ENCODE measurements at places on chromosomes 2 and 18.

GRCh38 chr2:14355102-14355501, 277.4 kb upstream of the LRATD1 start:
- DNase-seq, result no peak

GRCh38 chr18:23539911-23540525, 36.7 kb downstream of the RMC1 start:
- no peak for DNase-seq

DNA sequence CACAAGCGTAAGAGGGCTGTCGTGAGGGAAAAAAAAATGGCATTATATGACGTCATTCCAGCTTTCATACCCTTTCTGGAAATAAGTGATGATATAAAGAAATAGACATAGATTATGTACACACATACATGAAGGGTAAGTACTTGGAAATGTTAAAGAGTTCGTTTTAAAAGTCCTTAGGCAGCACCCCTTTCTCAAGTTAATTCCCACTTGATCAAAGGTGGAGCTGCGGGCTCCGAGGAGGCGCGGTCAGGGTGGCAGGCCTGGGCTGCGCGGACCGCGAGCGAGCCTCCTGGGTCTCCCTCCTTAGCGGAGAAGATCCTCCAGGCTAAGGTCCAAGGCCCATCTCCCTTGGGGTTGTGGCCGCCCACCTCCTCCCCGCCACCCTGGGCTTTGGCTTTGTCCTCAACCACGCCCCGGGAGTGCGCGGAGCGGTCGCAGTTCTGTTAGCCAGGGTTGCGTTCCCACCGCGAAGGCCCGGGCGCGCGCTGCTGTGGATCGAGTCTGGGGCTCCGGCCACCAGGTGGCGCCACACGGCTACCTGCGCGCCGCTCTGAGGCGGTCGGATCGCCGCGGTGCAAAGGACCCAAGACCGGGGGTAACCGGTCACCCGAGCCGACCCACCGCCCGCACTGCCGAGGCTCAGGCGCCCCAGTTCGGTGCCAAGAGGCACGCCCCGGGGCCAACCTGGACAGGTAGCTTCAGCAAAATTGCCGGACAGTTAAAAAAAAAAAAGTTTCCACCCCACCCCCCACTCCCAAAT, 66.8 kb downstream of the HNRNPLL start:
- DNase-seq, result peak; percentile 46

GRCh38 chr2:179536185-179536584, 271.6 kb upstream of the SESTD1 start:
- DNase-seq, result no peak

DNA sequence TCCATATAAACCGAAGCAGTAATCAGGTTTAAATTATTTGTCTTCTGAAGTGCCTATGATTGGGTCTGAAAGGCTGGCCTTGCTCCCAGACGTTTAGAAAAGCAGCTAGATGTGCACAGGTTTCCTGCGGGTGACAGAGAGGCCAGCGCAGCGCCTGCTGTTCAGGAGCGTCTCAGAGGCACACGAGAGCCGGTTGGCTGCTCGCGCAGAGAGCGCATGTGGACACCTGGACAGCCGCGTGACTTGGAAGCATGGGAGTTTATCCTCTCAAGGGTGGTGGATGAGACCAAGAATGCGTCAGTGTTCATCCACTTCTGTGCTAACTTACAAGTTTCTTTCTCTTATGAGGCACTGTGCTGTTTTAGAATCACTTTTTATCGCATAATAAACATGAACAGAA, 303.7 kb downstream of the PTGR3 start:
- no peak for DNase-seq

DNA sequence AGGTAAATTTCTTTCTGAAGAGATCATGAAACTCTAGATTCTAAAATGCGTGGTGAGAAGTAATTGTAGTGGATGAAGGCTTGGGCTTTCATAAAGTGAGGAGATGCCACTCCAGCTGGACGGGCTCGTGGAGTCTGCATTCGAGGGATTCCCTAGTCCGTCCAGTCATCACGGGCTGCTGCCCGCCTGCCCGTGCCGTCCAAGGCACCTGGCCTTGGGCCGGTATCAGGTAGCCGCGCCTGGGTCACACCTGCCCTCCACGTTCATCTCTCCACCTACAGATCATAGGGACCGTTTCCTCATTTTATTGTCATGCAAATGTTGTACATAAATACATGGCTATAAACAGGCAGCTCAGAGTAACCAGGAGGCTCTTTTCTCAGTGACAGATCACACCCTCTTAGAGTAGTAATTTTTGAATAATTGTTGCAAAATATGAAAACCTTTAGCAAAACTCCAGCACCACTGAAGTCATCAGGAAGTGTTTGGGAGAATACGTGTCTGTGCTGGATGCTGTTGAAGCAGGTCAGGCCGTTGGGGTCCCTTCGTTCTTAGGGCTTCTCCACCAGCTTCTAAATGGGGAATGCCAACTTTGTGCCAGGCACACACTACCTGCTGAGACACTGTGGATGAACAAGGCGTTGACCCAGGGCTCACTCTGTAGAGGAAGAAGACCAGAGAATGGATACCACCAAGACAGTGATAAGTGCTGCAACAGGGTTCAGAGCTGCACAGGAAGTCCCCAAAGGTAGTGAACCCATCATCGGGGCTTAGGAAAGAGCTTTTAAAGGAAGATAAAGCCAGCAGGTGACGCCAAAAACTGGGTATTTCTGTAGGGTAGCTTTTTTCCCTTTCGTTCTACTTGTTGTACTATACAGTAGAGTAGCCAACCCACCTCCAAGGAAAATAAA, 112.5 kb downstream of the FAM210A start:
- DNase-seq, result no peak

GRCh38 chr2:88874063-88874657, 182.7 kb downstream of the RPIA start:
- peak; percentile 13 for DNase-seq

- DNase-seq, result peak; percentile 56
Measured at GRCh38 chr18:60978338-60978737, 354.9 kb upstream of the CDH20 start.

DNA sequence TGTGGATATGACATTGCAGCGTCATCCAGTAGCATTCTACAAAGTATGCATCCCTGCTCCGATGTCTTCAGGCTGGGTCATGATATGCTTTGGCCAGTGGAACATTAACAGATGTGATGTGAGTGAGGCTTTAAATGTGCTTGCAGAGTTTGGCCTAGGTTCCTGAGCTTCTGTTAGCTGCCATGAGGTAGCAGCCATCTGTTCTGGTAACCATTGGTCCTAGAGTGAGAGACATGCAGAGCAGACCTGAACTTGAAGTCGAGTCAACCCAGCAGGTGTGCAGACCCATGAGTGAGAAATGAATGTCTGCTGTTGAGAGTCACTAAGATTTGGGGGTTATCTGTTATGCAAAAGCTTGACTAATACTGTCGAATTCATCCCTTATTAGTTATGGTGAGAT, 73.8 kb upstream of the NABP1 start:
- DNase-seq, result no peak

DNA sequence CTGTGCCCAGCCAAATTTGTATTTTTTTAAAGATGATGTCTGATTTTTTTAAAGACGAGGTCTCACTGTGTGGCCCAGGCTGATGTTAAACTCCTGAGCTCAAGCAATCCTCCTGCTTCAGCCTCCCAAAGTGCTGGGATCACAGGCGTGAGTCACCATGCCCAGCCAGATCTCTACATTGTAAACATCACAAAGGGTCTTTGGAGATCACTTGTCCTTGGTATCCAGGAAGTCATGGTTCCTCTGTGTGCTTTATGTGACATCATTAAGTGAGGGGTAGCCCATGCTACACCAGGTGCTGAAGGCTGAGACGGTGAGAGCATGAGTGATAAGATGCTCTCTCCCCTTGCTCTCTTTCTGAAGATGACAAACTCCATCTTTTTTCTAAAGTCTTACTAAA, 7.0 kb upstream of the NUP35 start:
- no peak for DNase-seq

DNA sequence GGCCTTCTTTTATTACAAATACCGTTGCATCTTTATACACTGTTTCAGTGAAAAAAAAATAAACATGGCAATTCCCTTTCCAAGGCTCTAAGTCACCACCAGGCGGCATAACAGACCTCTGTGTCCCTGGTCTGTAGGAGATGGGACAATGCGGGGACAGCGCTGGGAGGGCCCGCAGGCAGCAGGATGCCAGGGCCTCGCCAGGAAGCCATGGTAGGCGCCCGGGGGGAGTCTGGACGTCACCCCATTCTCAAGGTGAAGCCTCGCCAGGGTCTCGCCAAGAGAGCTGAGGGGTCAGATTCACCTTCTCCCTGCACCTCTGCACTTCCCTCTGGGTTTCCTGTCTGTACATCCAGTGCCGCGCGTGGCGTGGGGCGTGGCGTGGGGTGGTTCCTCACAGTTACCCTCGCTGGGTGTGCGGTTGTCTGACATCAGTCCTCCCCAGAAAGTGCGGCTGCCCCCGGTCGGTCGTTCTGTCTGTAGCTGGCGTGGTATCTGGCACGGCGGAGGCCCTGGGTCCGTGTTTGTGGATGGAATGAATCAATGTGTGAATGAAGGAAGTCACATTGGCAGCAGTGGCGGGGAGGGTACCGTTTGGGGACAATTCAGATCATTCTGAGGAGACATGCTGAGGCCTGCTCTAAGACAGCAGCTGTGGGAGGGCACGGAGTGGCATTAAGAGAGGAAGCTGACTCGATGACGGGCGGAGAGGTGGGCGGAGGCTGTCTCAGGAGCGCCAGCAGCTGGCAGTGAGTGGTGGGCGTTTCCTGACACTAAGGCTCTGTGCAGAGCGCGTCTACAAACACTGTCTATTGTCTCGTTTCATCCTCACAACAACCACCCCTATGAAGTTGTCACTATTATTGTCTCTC, 46.0 kb downstream of the LRRFIP1 start:
- no peak for DNase-seq

DNA sequence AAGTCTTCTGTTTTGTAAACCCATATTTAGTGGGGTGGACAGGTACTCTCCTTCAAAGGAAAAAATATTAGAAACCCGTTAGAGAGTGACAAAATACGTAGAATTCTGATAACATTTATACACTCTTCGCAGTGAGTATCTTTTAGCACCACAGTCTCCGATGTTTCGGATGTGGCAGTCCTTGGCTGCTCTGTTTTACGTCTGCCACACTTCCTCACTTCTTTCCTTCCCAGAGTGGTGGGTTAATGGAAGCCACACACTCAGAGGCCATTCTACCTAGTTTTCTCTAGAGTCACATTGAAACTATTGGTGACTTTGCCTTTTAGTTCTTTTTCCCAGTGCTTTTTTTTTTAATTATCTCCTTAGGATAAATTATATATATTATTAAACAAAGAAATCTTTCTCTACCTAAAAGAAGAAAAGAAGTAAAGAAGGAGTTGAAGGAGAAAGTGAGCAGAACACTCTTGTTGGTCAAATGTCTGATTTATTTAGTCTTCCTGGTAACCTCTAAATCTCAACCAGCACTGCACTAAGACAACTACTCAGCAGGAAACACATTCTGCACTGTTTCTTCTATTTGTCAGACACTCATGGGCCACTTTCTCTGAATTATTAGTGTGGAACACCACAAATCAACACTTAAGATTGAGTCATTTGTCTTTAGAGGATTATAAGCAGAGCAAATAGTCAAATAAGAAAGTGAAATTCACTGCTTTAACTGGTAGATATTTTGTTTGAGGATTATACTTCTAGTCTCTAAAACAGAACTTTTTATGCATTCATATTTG, 451.3 kb upstream of the TMEFF2 start:
- DNase-seq, result no peak

- DNase-seq, result no peak
Measured at GRCh38 chr2:65345631-65346030, 86.8 kb downstream of the SPRED2 start.

DNA sequence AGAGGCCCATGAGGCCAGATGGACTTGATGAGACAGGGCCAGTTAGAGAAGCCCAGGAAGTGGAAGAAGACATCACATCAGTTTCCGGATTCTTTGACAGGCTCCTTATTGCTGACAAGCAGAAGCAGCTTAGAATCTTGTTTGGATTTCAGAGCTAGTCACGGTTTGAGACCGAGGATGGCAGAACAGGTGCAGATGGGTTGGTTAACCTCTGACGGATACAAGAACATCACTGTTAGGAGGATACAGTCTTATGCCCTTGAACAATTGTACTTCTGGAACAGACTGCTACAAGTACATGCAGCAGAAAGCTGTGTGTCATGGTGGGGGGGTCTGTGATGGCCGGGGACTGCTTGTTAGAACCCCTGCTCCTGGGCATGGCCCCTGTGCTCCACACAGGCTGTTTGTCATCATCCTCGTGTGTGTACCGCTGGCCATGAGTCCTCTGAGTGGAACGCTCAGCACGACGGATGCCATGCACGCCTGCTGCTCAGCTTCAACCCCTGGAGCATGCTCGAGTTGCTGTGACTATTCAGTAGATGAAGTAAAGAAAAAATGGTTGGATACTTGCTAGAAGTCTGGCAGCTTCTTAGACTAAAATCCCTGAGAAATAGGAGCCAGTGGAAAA, 217.7 kb downstream of the SH3RF3 start:
- no peak for DNase-seq

DNA sequence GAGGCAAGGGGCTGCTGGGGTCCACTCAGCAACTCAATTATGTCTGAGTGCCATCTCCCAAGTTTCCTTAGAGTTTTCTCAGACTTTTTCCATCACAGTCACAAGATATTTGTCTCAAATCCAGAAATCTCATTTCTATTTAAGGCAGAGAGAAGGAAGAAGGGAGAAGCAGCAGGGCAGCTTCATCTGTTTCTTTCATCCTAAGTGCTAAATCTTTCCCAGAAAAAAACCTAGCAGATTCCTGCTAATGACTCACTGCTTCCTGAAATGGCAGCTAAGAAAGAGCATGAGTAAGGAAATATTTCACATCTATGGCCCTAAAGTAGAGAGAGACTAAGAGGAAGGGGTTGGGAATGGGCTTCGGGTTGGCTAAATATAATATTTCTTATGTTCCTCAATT, 88.0 kb downstream of the KYNU start:
- no peak for DNase-seq

- no peak for DNase-seq
Measured at GRCh38 chr18:36419188-36419899, 121.8 kb downstream of the FHOD3 start.

- DNase-seq, result no peak
Measured at GRCh38 chr2:183259921-183260320, 135.7 kb downstream of the NUP35 start.

DNA sequence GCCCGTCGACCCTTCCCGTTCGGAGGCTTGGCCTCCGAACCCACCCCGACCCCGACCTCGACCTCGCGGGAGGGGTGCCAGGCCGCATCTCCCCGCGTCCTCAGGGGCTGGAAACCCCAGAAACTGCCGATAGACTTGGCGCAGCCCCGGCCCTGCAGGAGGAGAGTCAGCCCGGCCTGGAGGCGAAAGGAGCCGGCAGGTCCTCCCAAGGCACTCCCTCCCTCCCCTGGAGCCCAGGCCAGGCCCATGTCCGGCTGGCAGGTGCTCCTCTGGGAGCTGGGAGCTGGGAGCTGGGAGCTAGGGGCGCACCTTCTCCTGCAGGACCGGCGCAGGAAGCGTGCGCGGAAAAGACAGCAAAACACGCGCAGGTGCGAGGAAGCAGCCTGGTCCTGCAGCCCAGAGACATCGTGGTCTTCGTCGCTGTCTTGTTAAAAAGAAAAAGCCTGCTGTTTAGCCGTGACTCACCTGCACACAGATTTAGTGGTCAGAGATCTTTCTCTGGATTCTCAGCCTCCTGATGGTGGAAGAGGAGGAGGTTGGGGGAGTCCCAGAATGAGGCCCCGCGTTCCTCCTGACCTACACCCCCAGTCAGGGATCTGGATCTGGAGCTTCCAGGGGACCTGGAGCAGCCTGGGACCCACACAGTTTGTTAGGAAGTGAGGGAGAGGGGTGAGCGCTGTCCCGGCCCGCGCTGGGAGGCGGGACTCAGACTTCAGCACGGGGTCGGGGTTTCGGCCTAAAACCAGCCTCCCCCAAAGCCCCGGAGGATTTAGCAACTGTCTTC, 660 bp upstream of the MBP start:
- no peak for DNase-seq
